Stimulated activated CD8-positive, alpha-beta memory T cell treated with anti-CD3 and anti-CD28 coated beads, Interleukin-7, amount 100 ng/mL, for 48 hours (primary cell): ENCODE measurements at places on chromosomes 5 and 9.
A peak's percentile ranks its signal among the peaks of the same experiment; 100 is the strongest.

DNA sequence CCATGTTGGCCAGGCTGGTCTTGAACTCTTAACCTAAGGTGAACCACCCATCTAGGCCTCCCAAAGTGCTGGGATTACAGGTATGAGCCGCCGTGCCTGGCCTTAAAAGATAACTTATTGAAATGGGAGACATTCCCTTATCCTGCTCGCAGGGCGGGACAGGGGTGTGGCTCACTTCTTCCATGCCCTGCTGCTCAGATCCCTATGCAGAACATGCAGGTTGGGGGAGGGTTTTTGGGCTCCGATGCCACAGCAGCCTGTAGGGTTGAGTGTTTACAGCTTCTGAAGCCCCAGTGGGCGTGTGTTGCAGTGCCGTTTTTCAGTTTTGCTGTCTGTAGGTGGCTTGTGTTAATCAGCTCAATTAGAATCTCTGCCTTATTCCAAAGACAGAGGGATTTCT lies 108.0 kb upstream of the BRINP1 start:
- no peak for DNase-seq

DNA sequence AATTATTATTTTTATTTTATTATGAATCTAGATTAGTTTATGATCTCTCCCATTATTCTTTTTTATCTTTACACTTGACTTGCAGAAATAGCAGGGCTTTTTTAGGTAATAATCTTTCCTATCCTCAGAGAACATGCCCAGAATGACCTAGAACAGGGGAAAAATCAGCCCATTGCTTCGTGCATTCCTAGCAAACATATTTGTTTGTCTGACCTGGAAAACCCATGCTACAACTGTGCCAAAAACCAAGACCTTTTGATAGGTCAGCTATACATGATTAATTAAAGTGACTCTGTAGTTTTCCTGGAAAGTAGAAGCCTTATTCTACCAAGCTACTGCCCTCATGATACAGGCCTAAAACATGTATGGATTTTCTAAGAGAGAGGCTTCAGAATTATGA lies 24.1 kb upstream of the CCDC112 start:
- no peak for DNase-seq

GRCh38 chr9:16184964-16185646 lies 632.3 kb downstream of the CCDC171 start:
- DNase-seq, result no peak

DNA sequence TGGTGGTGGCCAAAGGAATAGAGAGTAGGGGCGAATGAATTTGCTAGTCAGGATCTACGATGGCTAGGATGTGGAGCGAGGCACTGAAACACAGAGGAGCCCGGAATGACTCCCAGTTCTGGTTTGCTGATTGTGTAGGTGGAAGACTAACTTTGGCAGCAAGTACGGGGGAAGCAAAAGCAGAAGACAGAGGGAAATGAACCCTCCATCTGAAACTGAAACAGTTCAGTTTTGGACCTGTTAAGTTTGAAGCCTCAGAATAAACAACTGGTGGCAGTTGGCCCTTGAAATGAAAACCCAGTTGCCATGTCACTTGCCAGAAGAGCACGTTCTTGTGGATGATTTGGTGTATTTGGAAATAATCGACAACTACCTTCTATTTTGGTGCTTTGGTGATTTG lies 15.4 kb upstream of the SMIM15 start:
- DNase-seq, result no peak

GRCh38 chr5:10489810-10490426 lies 48.2 kb downstream of the ROPN1L start:
- no peak for DNase-seq

GRCh38 chr5:138157626-138158025 lies 18.4 kb upstream of the NME5 start:
- no peak for DNase-seq

DNA sequence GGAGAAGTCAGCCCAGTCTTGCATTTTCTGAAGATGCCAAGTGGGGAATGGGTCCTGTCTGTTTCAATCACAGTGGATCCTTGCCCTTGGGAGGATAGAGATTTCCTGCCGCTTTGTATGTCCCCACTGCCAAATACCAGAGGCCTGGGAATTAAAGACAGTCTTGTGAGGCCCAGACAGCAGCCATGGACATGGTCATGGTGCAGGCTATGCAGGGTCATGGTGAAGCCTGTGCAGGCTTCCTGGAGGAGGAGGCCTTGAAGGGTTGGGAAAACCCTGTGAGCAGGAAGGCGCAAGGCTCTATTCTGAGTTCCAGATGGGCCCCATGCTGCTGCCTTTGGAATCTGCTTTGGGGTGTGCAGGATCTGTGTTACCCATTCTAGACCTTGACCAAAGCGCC lies 57.3 kb upstream of the PITX1 start:
- no peak for DNase-seq

DNA sequence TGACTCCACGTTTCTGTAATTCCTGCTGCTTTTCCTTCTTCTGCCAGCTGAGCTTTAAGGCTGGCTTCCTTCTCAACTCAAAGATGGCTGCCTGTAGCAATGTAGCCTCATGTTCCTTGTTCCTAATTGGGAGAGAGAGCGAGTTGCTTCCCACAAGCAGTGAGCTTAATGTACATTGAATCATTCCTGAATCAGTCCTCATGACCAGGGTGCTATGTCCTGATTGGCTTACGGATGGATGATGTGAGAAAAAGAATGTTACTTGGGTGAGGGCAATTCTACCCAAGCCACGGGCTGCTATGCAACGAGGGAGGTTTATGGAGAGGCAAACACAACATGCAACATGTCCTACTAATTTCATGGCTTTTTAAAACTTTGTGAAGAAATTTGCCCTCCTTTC lies 356.2 kb downstream of the RASEF start:
- DNase-seq, result no peak

DNA sequence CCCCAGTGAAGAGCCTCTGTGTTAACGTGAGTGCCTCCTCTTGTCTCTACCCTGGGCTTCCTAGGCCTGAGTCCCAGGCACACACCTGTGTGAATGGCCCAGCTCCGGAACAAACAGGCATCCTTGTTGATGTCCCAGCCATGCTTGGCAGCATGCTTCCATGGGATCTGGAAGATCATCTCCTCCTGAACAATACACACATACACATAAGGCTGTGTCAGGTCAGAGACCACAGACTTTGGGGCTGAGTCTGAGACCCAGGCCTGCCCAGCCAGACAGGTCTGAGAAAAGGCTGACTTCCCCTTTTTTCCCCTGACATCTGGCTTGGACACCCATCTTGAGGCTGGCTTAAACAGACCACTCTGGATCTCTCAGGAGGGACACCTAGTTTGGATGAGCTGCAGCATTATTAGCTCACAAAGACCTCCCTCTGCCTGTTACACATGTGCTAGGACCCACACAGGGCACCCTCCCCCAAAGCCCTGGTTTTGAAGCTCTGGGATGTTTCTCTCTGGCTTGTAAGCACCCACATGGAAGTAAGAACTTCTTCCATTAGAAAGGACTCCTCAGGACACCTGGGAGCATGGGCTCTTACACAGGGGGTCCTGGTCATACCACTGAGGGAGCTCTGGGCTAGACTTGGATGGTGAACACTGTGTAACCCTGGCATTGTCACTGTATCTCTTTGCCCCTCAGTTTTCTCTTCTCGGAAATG lies 2.6 kb downstream of the IRF1 start:
- DNase-seq, result no peak

DNA sequence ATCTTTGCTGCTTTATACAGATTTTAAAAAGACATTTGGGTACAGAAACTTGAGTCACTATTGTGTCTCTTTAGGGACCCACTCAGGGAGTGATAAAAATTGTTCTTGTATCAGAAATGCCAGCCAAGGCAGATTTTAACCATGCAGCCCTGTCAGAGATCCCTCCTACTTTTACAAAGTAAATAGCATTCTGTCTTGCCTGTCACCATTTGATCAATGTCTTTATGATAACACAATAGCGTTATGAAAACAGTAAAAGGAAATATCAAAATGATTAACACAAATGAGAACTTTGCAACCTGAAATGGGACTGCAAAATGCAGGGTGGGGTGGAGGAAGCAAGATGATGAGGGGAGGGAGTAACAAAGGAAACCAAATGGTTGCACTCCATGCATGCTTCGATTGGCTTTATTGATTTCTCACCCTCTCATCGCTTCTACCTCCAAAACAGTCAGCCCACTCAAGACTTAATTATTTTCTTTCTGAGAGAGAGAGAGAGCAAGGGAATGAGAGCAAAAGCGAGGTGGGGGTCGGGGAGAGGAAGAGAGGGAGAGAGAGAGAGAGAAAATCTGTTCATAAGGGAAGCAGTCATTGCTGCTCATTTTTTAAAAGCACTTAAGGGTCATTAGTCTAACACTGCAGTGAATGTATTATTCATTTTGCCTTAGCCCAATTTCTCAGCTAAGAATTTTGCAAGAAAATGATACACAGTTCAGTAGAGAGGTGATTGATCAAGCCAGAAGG lies 576.5 kb downstream of the CSNK1G3 start:
- no peak for DNase-seq

- DNase-seq, result no peak
These were observed 22.4 kb downstream of the NIPSNAP3B start for GRCh38 chr9:104786293-104786692.

- DNase-seq, result no peak
These were observed 179.2 kb downstream of the HSPA4 start for GRCh38 chr5:133230823-133231578.

DNA sequence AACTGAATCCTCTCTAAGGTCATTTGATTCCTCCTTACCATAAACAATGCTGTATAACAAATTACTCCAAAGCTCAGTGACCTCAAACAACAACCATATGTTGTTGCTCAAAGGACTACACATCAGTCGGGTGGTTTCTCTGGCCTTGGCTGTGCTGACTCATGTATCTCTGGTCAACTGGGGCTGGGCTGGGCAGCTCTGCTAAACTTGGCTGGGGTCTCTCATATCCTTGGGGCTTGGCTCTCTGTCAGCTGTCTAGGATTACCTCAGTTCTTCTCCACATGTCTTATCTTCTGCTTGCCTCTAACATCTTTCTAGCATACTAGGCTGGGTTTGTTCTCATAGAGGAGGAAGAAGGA lies 86.4 kb downstream of the GALNT10 start:
- DNase-seq, result no peak

DNA sequence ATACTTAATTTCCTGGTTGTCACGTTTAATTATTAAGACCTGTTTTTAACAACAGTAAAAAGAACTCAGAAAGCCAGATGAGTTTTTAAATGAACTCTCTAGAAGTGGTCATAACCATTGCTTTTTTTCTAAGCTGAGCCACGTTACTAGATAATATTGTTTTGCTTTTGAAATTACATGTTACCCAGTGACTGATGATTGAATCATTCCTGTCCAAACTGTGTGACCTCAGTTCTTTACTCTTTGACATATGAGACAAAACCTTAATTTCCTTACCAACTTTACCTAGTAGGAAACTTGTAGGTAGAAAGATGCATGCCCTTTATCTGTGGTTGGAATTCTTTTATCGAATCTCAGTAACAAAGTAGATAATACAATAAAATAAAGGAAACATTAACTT lies 411.7 kb downstream of the SH3GL2 start:
- no peak for DNase-seq

- DNase-seq, result peak; percentile 3
These were observed 30.1 kb downstream of the QRFP start for GRCh38 chr9:130866474-130866965.

DNA sequence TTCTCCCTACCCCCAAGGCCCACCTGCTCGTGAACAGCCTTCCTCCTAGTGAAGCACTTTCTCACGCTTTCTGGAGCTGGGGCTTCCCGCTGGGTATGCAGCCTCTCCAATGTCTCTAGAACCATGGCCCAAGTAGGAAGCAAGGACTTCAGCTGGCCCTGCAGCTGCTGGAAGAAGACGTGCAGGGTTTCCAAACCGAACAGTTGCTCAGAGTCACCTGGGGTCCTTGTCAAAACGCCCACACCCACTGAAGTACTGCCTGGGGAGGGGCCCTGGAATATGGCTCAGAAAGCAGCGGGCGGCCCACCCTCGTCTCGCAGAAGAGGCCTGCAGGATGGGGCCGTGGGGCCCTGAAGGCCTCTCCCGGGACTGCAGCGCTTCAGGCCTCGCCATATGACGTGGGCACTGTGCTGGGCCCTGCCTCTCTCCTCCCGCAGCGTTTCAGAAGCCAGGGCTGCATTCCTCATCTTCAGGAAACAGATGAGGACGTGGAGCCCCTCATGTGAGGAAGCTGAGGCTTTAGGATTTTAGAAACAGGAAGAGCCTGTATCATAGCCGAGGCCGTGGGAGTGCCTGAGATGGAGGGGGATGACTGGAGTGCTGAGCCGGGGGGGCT lies 116.0 kb upstream of the LMX1B start:
- no peak for DNase-seq

- no peak for DNase-seq
These were observed 54.1 kb downstream of the MRPS30 start for GRCh38 chr5:44862808-44863207.

DNA sequence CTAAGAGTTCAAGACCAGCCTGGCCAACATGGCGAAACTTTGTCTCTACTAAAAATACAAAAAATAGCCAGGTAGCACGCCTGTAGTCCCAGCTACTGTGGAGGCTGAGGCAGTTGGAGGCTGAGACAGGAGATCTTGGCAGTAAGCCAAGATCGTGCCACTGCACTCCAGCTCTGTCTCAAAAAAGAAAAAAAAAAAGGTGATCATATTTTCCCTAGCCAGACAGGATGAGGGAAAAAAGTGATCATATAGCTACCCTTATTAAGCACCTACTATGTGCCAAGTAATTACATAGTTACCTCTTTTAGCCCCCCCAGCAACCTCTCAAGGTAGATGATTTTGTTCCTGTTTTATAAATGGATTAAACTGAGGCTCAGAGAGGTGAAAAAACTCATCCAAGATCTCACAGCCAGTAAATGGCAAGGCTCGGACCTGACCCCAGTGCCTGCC lies 18.1 kb upstream of the RPL26L1 start:
- no peak for DNase-seq

DNA sequence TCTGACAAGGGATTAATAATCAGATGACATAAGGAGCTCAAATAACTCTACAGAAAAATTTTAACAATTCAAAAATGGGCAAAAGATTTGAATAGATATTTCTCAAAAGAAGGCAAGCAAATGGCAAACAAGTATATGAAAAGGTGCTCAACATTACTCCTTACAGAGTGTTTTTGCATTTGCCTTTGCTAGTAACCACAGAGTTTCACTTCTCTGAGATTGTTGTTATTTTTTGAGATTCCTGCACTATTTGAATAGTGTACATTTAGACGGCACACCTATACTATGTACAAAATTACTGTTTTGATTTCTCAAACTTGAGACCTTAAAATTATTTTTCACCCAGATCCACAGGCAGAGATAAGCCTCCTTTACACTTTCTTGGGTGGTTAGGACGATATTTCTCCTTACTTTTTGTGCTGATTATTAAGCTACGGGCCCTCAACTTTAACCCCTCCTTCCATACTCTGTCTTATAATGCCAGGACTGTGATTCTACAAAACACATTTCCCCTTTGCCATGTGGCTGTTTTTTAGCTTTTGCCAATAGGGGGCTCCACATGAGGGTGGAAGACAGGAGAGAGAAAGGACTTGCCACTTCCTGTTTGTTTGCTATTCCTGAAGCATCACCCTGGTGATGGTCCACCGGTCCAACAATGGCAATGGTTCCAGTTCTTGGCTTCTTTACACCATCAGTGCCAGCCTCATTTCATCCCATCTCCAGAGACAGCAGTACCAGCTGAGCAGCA lies 65.0 kb upstream of the DAP start:
- DNase-seq, result no peak
